ENCODE measurements at places on chromosomes 12 and 14. TPM values are rescaled to one million over a fixed set of nuclear protein-coding genes. Genes with fewer than 3 reads are reported as not detected.
A peak's percentile ranks its signal among the peaks of the same experiment; 100 is the strongest.

Gene PLEK2
- 0.79 TPM for polyA plus RNA-seq

Gene ACSM4
- polyA plus RNA-seq, result not detected

Gene SDR9C7
- not detected for polyA plus RNA-seq

DNA sequence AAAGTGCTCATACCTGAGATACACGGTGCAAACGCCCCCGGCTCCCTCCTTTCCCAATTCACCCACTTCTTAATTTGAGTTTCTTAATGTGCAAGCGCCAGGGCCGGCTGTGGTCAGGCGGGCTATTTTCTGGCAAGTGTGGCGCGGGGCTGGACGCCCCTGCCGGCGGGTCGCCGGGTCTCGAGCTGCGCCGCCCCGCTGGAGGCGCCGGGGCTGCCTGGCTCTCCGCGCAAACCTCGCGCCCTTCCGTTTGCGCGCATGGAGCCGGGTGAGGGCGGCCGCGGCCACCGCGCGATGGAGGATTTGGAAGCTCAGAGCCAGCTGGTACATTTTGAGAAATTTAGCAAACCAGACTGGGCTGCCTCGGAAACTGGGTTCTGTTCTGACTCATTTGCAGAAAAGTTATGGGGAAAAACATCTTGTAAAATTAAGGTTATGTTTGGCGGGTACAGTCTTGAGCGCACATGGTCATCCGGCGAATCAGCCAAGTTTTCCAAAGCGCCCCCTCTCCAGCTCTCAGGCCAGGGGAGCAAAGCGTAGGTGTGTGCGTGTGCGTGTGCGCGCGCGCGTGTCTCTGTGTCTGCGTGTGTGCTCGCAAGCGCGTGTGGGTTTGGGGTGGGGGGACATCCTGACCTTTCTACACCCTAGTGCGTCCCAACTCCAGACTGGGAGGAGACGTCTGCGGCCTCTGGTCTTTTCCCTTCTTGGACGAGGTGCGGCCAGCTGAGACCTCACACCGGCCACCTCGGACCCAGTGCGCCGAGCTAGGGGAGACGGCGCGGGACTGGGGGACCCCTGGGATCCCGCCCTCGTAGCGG is 6.5 kb upstream of the OTX2 start:
- no peak for DNase-seq

Gene MGP
- 0.14 TPM for polyA plus RNA-seq

Gene RNF34
- 34.5 TPM for polyA plus RNA-seq

Gene PPFIA2
- not detected for polyA plus RNA-seq

DNA sequence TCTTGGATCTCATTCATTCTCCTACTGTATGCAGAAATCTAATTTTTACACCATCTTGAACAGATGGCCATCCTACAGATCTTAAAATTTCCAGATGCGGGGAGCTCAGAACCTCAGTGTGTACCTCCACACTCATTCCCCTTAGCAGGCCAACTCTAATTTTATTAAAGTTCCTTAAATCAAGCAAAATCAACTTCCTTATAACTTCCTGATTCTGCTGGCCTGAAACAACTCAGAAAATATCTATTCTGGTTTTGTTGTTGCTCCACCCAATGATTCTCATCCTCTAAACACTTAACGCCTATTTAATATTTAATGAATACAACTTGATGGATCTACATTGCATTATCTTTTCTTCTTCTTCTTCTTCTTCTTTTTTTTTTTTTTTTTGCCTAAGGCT is 3.1 kb downstream of the EMP1 start:
- DNase-seq, result no peak

DNA sequence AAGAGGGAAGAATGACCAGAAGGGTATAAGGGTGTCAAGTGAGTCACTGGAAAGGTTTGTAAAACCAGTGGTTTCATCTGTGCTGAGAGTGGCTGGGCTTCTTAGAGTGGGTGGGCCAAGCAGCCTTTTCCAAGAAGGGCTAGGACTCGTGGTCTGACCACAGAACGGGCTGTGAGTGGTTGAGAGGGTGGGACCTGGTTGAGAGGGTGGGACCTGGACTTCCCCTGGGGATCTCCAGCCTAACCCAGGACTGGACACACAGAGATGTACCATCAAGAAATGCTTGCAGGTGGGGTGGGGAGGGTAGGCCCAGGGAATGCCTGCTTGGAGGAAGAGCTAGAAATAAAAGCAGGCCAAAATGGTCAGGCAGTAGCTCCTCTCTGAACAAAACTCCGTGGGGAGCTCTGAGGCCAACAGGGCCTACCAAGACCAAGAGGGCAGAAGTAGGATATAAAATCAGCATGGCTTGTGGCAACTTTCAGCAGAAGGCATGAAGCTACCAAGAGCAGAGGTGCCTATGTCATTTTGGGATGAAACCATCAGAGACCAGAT is 140.5 kb downstream of the FOXN3 start:
- no peak for DNase-seq

DNA sequence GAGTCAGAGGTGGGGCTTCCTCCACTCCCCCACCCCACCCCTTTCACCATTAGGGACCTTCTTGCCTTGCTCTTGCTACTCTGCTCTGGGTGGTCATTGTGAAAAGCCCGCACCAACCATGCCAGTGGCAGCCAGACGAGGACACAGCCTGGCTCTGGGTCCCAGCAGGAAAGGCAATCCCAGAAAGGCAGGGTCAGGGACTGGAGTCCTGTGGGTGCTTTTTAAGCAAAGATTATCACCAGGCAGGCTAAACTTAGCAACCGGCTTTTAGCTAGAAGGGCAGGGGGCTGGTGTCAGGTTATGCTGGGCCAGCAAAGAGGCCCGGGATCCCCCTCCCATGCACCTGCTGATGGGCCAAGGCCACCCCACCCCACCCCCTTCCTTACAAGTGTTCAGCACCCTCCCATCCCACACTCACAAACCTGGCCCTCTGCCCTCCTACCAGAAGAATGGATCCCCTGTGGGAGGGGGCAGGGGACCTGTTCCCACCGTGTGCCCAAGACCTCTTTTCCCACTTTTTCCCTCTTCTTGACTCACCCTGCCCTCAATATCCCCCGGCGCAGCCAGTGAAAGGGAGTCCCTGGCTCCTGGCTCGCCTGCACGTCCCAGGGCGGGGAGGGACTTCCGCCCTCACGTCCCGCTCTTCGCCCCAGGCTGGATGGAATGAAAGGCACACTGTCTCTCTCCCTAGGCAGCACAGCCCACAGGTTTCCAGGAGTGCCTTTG is 1.2 kb upstream of the GAPDH start:
- DNase-seq, result no peak

- DNase-seq, result peak; percentile 61
Observed at GRCh38 chr14:64891839-64892375, 12.2 kb upstream of the SPTB start.

Measured in naive thymus-derived CD8-positive, alpha-beta T cell (primary cell).